Uterus (tissue), 4 donors: ENCODE measurements at places on chromosomes 1 and 21. TPM values are rescaled to one million over a fixed set of nuclear protein-coding genes. Genes with fewer than 3 reads are reported as not detected.

GRCh38 chr1:86466986-86467385 lies 1.7 kb upstream of the CLCA1 start:
- no peak for DNase-seq

Gene SLC44A5
- 5.5 TPM for total RNA-seq

GRCh38 chr1:68570871-68571270 lies 74.0 kb upstream of the DEPDC1 start:
- DNase-seq, result no peak

- no peak for DNase-seq
Measured at GRCh38 chr1:155952505-155952890, 11.1 kb downstream of the RXFP4 start.

DNA sequence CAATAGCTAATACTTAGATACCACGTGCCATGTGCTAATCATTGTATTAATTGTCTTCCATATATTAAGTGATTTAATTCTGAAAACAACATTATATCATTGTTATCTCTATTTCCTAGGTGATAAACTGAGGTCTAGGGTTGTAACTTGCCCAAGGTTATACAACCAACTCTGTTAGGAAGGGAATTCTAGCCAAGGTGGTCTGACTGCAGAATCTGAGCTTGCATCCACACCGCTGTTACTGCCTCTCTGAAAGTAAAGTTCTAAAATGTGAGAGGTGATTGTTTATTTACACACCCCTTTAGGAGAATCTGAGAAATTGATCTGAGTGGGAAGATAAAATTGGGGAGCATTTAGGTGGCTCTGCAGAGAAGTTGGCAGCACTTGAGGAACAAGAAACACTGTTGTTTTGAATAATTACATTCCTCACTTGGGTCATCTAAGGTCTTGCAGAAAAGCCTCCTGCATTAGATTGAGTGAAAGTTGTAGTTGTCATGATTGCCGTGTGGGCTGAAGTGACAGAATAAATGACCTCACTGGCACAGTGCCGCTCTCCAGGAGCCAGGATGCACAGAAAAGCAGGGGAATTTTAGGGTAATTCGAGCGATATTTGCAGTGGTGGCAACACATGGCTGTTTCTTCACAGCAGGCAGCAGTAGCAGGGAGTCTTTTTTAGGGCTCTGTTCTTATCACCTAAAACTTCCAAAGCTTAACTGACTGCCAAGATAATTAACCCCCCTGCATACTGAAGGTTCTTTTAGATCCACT lies 121.7 kb downstream of the ADGRL4 start:
- DNase-seq, result no peak

GRCh38 chr1:90509225-90510048 lies 207.7 kb downstream of the BARHL2 start:
- no peak for DNase-seq

Gene TSPEAR
- not detected for total RNA-seq

GRCh38 chr1:209353053-209353452 lies 230.5 kb upstream of the CAMK1G start:
- no peak for DNase-seq

DNA sequence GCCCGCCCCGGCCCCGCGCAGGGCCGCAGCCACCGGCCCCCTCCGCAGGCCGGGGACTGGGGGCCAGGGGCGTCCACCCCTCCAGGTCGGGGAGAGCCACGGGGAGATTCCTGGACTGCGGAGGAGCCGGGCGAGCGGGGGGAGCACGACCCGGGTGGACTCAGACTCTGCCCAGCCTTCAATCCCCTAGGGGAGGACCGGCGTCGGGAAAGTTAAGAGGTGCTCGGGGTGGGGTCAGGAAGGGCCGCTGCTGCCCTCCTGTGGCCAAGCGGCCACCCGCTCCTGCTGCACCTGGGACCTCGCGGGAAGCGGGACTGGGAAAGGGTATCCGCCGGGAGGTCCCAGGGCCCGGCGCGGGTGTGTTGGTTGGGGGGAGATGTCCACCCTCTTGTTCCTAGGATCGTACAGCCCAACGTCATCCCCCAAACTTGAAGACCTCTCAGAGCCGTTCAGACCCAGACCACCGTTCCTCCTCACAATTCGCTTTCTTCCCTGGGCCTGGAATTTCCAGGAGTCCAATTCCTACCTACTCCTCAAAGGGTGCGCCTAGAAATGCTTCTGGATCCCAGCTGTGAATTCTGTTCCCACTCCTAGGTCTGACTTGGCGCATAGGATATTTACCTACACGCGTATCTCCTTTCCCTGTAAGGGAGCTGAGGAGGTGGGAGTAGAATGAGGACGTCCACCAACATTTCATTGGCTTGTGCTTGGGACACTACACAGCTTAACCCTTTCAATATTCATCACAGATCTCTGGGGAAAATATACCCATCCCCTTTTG lies 484 bp upstream of the RHOC start:
- peak; percentile 90 for DNase-seq

Gene KIF21B
- total RNA-seq, result 0.29 TPM

- DNase-seq, result no peak
Measured at GRCh38 chr21:27421654-27422053, 454.8 kb upstream of the ADAMTS5 start.

GRCh38 chr1:173101589-173101988 lies 50.8 kb upstream of the TNFSF18 start:
- DNase-seq, result no peak

GRCh38 chr1:34645109-34645688 lies 109.6 kb upstream of the GJB5 start:
- DNase-seq, result no peak

DNA sequence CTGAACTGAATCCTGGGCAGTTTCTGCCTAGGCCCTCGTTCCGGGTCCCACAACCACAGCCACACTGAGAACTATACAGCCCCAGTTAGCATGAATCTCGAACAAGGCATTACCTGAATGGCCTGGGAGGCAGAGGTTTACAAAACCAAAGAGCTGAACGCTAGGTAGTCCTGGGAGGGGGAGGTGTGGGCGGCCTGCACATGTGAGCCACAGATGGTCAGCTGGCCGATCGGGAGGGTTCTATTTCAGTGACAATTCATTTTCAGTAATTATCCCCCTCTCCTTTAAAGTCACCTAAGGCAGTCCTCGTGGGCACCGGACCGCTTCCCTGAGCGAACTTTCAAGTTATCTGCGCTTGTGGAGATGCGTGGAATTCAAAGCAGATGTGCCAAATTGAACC lies 111.9 kb downstream of the GLIS1 start:
- no peak for DNase-seq

Gene ATP1B1
- 210 TPM for total RNA-seq
